ENCODE measurements at places on chromosomes 5 and 9. TPM values are rescaled to one million over a fixed set of nuclear protein-coding genes. Genes with fewer than 3 reads are reported as not detected.

The PCDHGB4 gene
- 10.1 TPM for total RNA-seq

GRCh38 chr9:38368731-38369130 lies 23.8 kb upstream of the ALDH1B1 start:
- DNase-seq = no peak

- no peak for DNase-seq
Measured at GRCh38 chr5:30676223-30676840, 517.2 kb upstream of the CDH6 start.

The PITX1 gene
- under 0.01 TPM for total RNA-seq

DNA sequence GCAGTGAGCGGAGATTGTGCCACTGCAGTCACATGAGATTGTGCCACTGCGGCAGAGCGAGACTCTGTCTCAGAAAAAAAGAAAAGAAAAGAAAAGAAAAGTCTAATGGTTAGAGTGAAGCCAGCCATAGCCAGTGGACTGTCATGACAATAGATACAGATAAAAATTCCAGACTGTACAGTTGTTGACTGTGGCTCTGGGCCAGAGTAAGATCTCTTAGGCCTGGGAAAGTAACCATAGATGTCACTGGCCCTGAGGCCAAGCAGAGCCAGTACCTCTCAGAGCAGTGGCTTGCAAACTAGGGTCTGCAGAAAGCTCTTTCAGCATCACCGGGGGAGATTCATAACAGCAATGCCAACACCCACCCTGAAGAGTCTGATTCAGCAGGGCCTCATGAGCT lies 44.1 kb upstream of the SUB1 start:
- peak; percentile 75 for DNase-seq

GRCh38 chr5:41848983-41849382 lies 21.2 kb downstream of the OXCT1 start:
- no peak for DNase-seq

GRCh38 chr5:157772127-157772526 lies 28.6 kb downstream of the LSM11 start:
- no peak for DNase-seq

DNA sequence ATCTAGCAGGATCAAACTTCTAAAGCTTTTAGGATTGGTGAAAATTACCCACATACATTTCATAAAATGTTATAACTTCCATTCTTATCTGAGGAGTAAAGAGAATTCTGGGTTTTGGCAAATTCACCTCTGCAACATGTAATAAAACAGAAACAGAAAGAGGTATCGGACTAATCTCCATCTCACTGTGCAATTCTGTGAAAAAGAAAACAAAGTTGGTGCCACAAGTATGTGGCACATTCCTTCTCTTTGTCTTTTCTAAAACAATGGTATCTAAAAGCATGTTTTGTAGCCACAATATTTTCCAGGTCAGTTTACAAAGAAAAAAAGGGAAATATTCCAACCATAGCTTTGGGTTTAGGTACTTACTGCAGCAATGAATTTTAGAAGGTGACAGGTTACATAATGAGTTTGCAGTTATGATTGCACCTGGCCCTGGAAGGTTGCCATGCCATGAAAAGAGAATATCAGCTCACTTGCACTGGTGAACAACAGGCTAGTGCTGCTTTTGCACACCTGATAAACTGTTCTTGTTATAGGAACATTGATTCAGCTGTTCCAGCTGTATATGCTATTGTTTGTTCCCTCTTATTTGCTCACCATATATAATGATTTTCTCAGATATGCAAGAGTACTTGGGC lies 491.3 kb upstream of the MEF2C start:
- DNase-seq = no peak

The RNF14 gene
- 46.6 TPM for total RNA-seq

- DNase-seq = no peak
Measured at GRCh38 chr9:87712801-87713277, 13.1 kb upstream of the CTSL start.
